Esophagus squamous epithelium (tissue), 5 donors: ENCODE measurements at places on chromosomes 4 and X.

- DNase-seq = no peak
Observed at GRCh38 chr4:138190452-138190858, 51.7 kb downstream of the SLC7A11 start.

DNA sequence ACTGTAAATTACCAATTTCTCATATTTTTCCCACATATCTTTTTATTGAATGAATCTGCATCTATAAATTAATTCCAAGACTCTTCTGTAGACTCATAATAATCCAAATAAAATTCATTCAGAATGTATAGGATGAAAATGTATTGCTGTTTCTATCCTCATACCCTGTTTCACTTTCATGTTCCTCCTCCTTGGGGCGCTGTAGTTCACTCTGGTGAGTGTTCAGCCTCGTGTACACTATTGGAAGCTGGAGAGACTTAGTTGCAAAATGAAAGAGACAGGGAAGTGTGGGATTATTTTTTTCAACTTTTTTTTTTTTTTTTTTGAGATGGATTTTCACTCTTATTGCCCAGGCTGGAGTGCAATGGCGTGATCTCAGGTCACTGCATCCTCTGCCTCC is 296.1 kb downstream of the TLL1 start:
- no peak for DNase-seq

DNA sequence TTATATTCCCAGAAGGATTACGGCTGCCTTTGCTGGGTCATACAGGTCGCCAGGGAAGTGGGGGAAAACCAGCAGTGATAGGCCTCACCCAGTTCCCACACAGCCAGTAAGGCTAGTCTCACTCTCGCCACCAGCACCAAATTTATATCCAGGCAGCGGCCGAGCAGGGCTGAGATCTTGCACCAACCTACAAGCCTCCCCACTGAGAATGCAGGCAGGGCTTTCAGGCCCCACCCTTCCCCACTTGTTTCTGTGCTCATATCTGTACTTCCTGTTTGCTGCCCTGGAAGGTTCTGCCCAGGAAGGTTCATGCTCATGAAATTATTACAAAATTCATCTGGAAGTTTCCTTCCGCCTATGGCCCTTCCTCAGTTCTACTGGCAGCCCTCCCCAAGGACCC is 179.7 kb downstream of the STIM2 start:
- DNase-seq = no peak

GRCh38 chr4:3010998-3011397 is 47.6 kb downstream of the GRK4 start:
- no peak for DNase-seq

- DNase-seq = no peak
Observed at GRCh38 chr4:123740236-123740635, 343.6 kb downstream of the SPRY1 start.

GRCh38 chr4:80542747-80543146 is 207.2 kb downstream of the CFAP299 start:
- DNase-seq = no peak

- no peak for DNase-seq
Observed at GRCh38 chr4:132592340-132592739, 556.8 kb upstream of the PCDH10 start.

DNA sequence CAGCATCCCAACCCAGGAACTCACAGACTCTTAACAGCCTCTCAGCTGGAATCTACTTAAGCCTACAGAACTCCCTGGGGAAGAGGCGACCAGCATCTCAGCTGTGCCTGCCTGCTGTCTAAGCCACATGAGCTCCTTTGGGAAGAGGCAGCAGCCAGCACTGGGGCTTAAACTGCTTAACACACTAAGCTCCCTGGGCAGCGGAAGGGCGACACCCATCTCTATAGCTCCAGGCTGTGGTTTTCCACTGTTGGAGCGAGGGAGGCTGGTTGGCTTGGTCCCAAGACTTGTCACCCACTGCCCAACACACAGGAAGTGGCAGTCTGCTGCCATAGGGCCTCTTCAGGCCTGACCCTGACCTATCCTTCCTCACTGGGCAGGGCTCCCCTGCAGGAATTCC is 1544.1 kb upstream of the ADGRL3 start:
- DNase-seq = no peak

- DNase-seq = no peak
Observed at GRCh38 chr4:101415962-101416361, 68.6 kb upstream of the PPP3CA start.

DNA sequence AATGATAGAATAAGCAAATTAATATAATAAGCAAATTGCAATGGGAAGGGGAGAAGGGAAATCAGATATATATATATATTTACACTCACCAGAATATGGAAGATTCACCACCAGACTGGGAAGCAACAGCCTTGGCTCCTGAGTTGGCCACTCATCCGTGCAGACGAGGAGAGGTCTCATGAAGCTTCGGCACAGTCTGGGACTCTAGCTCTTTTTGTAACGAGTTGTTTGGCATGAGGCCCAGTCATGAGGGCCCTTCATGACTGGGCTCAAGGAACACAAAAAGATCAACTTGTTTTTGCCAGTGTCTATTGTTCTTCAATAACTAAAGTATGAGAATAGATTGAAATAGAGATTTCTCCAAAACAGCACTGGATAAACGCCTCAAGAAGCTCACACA is 176.4 kb downstream of the ADGRA3 start:
- DNase-seq = no peak

GRCh38 chr4:129708784-129709183 is 612.8 kb downstream of the C4orf33 start:
- no peak for DNase-seq

DNA sequence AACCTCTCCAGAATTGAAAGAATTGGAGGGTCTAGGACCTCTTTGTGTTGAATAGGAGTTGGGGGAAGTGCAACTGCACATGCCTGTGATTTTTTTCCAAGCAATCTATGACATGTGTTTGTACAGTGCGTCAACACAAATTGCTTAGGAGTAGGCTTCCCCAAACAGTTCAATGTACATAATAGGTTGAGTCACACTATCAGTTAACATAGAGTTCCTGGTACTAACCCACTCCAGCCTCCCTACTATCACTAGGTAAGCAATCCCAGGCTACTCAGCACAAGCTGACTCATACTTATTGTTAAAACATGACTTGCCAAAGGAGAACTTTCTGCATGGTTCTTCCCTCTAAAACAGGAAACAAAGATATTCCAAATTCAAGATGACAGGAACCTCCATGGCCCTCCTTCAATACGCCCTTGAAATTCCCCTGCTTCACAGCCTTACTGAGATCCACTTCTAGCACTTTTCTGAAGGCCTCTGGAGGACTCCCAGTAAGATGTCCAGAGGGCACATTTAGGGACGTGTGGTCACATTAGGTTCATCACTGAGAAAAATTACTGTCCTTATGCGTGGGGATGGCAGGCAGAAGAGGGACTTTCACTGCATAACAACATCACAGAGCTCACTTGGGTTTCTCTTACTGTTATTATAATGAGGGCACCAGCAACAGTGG is 8.4 kb upstream of the VSIG1 start:
- DNase-seq = no peak

GRCh38 chr4:138010639-138011038 is 231.5 kb downstream of the SLC7A11 start:
- no peak for DNase-seq

- no peak for DNase-seq
Observed at GRCh38 chr4:182876427-182876826, 40.8 kb downstream of the DCTD start.

- DNase-seq = no peak
Observed at GRCh38 chr4:31539284-31540069, 819.3 kb downstream of the PCDH7 start.

- no peak for DNase-seq
Observed at GRCh38 chrX:103356130-103356798, at the start of gene TCEAL9. Gene TCEAL9, plus strand, starts transcription at chrX:103356506. Its CDS starts 1,179 bp downstream, at chrX:103357685.

DNA sequence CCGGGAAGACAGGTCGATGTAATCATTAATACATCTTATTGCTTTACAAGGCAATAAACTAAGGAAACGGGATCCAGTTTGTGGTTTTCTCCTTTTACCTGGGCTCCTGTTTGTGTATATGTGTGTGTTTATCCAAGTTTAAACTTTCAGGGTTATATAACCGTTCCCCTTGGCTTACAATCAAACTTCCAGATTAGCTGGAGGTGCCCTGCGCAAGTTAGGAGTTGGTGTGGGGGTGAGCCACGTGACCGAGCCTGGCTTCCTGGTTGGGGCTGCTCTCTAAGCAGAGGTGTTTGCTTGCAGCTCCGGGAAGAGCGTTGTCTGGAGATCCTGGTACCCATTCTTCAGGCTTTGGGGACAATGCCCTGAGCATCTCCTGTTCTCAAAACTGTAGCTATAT is 129.2 kb downstream of the FHDC1 start:
- DNase-seq = no peak

DNA sequence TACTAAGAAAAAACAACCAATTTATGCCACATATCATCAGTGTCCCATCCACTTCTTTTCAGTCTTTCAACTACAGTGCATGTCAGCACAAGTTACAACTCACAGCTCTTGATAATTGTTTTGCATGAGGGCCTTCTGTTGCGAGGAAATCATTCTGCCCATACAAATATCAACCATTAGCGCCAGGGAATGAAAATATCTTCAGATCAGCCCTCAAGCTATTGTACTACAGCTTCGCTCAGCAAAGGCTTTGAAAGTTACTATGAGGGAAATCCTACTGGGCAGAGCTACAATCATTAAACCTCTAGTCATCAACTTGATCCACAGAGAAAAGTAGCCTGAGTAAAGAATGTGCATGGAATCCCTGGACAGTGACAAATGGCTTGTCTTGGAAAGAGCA is 1023.6 kb upstream of the HS3ST1 start:
- no peak for DNase-seq

GRCh38 chr4:84019626-84020025 is 479.5 kb downstream of the NKX6-1 start:
- no peak for DNase-seq

DNA sequence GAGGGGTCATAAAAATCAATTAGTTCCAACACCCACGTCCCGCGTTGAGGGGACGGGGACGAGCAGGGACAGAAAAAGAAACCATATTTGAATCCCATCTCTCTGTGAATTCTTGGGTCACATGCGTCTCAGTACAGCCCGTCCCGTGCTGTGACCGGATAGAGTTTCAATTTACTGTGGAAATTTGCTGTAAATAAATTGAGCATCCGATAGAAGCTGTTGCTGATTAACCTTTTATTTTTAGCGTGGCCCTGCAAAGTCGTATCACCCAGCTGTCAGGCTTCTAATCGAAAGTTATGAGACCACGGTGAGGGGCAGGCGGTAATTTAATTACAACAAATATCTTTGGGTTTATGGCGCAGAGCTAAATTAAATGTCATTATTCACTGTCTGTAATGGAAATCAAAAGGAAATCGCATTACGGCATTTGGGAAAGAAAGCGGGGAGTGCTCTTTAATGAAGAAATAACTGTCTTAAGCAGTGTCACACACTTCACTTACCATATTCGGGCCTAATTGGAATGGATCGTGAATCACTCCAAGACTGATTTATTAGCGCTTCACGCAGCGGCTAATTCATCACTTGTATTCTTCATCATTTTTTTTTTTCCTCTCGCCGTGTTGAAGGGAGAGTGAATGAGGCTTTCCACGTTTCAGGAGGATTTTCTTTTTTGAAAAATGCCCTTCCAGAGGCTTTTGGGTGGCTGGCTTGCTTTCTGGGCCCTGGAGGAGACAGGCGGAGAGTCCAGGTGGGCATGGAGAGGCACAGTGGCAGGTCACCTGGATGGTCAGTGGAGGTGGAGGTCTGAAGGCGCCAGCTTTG is 7.3 kb downstream of the SHOX start:
- no peak for DNase-seq

DNA sequence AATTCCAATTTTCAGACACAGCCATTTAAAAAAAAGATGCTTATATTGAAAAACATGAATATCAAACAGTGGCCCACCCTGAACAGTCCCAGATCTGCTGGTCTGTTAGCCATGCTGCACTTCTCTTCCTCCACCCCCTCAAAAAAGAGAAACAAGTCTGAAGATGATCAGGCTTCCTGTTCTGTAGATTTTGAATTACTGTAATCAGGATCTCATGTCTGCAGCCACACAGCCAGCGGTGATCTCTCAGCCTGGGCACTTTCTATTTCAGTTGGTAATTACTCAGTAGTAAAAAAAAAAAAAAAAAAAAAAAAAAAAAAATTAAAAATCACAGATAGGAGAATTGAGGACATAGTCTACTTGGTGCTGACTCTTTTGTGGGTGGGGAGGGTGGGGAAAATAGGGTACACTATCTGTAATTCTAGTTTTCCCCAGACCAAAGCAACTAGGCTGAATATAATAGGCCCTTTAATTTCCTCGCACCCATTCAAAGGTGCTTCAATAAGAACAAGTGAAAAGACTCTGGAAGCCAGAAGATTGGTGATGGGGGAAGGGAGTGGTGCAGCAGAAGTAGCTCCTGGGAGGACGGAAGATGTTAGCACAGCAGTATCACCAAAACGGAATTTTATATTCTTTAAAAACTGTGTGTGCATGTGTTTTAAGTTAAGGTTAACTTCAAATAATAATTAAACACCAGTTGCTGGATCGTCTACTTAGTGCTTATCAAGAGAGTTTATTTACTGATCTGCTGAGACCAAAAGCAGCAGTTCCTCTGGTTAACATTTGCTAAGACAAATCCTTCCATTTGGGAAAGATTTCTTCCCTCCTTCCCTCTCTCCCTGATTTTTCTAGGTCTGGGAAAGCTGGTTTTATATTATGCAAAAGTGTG is 47.0 kb downstream of the SPRY1 start:
- no peak for DNase-seq

DNA sequence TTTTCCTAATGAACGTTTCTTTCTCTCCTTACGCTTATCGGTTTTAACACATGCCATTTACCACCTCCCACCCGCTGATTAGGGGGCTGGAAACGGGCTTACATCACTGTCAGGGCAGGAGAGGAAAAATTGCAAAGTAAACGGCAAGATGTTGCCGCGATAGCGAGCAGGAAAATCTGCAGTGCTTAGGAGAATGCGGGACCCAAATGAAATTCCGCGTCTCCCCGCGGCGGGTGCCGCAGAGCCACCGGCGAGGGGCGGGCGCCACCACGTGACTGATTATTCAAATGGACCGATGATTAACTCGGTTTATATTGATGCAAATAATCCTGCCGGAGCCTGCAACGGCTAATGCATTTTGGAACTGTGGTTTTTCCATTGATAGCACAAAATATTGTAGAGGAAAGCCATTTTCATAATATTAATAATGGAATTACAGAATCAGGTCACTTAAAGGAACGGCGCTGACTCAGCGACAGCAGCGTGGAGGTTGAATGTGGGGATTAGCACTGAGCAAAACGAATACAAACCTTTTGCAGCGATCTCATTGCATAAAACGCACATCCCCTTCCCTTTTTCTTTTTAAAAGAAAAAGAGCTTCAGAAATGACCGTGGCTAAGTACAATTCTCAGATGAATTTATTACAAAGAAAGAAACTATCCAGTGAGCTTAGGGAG is 224.2 kb downstream of the STIM2 start:
- DNase-seq = no peak
